Epithelial cell of prostate (primary cell): ENCODE measurements at places on chromosomes 11 and 22.

DNA sequence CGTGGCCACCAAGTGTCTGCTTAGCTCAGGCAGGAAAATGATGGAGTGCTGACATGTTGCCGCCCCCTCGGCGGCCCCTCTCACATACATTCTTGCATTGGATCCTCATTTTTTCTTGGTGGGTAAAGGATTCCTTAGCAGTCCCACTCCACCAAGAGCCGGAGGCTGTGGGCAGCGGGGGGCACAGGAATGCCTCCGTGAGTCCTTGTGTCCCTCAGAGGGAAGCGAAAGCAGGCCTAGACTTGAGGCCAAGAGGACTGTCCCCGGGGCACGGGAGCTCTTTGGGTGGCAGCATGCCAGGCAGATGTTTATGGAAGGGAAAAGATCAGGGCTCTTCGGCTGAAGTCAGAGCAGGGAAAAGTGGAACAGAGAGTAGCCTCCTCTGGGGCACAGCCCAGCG lies 21.6 kb downstream of the LRFN4 start:
- no peak for DNase-seq

- DNase-seq = no peak
These were observed 13.1 kb upstream of the TCF20 start for GRCh38 chr22:42283278-42284201.

GRCh38 chr11:105622016-105622415 lies 12.1 kb downstream of the GRIA4 start:
- no peak for DNase-seq

GRCh38 chr11:131290185-131290584 lies 80.2 kb upstream of the NTM start:
- DNase-seq = no peak

DNA sequence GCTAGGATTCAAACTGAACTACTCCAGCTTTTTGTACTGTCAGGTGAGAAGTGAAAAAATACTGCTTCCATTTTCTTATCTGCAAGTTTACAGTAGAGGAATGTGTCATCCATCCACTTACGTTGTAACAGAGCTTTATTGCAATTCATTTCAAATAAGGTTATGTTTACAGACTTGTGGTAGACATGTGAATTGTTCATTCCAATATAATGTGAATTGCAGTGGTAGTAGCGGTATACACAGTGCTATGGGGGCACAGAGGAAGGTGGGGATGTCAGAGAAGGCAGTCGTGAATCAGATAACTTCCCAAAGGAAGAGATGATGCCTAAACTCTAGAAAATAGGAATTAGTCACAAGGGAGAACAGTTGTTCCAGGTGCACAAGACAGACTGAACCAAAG lies 42.5 kb downstream of the CEP57 start:
- no peak for DNase-seq

DNA sequence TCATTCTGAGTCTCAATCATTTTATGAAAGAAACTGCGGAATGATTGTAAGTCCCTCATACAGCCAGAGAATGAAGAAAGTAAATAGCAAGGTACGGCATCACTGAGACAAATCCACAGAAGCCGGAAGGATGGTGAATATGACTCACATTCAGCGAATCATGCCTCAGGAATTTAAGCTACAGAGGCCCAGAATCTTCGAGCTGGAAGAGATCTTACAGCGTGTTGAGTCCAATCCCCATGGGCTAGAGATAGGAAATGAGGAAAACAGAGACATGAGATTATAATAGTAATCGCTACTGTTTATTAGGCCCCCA lies 173.2 kb downstream of the KIF18A start:
- peak; percentile 57 for DNase-seq
